ENCODE measurements at places on chromosomes 5 and 9.

DNA sequence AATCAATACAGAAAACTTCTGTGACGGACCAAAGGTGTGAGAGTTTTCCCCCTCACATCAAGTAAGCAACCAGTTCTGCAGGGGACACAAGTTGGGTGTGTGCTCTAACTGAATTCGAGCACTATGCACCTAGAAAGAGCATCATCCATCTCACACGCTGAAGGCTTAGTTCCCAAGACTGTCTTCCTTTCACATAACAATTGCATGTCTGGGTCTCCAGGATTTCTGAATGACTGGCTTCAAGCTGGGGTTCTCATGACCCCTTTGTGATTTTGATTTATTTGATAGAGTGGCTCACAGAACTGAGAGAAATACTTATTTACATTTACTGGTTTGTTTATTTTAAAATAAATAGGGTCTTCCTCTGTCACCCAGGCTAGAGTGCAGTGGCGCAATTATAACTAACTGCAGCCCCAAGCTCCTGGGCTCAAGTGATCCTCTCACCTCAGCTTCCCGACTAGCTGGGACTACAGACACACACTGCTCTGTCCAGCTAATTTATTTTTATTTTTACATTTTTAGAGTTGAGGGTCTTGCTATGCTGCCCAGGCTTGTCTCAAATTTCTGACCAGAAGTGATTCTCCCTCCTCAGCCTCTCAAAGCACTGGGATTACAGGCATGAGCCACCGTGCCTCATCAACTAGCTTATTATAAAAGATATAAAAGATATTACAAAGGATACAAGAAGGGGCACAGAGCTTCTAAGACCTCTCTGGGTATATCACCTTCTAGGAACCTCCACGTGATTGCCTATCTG, 316.7 kb upstream of the CDH12 start:
- DNase-seq = no peak

GRCh38 chr9:97510797-97511654, 9.6 kb downstream of the TMOD1 start:
- DNase-seq = no peak

- no peak for DNase-seq
These were observed 144.8 kb upstream of the ADCY2 start for GRCh38 chr5:7251132-7251531.

DNA sequence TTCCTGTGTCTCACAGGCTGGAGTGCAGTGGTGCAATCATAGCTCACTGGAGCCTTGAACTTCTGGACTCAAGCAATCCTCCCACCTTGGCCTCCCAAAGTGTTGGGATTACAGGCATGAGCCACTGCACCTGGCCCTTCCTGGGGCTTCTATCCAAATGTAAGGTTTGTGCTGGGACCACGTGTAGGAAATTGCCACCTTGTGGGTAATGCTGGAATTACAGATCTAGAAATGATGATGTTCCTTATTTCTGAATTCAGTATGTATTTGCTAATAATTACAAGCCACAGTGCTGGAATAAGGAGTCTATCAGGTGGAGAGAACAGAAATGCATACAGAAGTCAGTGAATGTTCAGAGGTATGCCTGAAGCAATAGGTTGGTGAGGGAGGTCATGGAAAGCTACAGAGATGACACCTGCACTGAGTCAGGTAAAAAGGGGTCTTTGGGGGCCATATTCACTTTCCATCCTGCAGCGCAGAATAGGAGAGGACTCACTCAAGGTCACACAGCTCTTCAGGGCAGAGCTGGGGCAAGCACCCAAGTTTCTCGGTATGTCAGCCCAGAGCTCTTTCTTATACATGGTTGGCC, 8.8 kb upstream of the IGFBPL1 start:
- DNase-seq = peak; percentile 28

DNA sequence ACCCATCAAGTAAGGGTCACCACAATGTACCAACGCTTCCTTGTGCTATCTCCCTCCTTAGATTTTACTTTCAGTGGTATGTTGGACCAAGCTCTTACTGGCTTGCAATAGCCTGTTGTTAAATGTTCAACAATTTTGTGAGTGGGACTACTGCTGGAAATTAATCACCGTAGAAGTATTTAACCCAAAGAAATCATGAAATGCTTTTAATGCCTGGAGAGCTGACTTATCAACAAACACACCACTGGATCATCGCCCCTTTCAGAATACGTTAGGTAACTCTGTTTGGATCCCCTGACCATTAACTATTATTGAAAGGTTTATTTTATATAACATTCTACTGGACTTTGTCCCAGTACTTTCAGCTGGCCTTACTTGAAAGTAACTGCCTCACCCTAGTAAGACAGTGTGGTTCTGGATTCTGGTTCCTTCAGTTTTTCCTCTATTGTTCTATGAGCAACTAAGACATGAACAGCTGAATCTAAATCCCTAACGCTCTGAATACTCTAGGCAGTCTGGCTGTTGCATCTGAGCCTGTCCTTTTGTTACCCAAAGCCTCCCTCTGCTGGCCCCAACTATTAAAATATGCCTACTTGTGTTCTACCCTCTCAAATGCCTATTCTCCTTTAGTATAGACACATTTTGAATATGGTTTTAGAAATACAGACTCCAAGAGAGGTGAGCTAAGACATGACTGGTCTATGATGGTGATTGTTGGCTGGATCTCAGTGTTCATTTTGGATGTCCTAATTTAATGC, 1203.4 kb upstream of the DMAC1 start:
- no peak for DNase-seq

- DNase-seq = no peak
These were observed 49.1 kb downstream of the SEMA4D start for GRCh38 chr9:89448821-89449220.

DNA sequence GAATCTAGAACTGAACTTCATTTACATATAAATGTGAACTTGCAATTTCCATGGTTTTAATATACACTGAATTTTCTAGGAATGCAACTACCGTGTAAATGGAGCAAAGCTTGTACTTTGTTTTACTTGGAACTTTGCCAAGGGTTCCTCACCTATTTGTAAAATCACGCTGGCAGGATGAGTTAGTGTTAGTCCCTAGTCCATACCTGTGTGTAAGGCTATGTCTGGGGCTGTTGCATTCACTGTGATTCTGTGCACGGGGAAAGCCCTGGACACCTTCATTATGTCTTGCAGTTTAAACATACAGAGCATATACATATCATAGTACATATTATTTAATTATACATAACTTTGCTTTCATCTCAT, 119.9 kb downstream of the PAX5 start:
- no peak for DNase-seq

GRCh38 chr9:36118706-36119105, 17.8 kb upstream of the GLIPR2 start:
- DNase-seq = no peak

- no peak for DNase-seq
These were observed 522.6 kb upstream of the COX7C start for GRCh38 chr5:86095092-86095491.

DNA sequence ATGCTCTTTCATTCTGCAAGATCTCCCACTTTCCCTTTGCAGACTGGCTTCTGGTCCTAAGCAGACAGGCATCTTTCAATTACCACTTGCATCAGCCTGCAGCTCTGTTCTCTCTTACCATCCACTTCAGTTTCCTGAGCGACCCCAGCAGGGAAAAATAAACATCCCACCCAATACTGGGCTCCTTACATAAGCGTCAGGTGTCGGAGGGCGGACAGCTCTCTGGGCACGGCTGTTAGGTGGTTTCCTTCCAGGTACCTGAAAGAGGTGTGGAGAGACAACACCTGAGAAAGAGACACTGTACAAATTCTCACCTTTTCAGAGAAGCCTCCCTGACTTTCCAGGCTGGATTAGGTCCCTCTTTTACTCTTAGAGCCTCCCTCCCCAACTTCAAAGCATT, 145.1 kb upstream of the PANK3 start:
- no peak for DNase-seq

DNA sequence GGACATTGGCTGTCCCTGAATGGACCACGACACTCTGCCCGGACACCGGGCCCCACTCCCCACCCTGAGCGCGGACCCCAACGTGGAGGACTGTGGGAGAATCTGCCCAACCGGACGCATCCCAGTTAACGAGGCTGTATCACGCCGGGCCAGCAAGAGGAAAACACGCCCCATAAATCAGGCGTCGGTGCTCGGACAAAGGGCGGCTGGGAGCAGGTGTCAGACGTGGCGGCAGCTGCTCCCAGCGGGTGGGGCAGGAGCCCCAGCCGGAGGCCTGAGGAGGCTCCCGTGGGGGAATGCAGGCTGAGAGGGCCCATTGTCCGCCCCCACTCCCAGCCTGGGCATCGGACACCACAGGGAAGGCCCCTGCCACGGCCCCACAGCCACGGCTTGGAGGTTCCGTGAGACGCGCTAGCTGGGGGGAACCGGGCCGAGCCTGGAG, 19.2 kb downstream of the NOTCH1 start:
- no peak for DNase-seq

DNA sequence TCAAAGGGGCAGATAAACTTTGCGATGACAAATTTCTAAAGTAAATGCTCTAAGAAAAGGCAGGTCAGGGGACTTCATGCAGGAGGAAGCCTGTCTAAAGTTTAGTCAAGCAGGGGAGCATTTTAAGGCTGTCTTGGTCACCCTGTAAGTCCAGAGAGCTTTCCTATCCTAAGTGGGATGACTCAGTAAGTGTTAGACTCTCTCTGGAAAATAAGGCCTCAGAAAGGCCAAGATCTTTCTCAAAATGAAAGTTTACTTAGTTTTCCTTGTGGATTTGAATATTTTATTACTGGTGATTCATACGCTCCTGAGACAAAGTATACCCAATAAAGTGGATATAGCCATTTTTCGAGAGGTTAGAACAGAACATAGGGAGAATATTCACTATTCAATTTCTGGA, 806.9 kb upstream of the CDH9 start:
- DNase-seq = no peak

DNA sequence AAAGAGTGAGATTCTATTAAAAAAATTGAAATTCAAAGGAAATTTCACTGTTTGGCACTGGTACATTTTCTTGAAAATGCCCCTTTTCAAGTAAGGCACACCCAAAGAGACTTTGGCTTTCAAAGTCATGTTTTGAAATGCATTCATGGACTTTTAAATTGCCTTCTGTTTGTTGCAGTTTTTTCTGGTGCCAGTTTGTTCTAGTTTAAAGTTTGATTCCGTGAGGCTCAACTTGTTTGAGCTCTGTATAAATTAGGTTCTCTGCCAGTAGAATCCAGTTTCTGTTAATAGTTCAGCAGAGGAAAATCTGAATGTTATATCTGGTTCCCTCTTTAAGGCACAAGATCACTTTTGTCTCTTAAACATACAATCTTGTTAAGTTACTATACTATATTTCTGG, 16.4 kb downstream of the ATP6V0E1 start:
- DNase-seq = no peak

- no peak for DNase-seq
These were observed 1771.7 kb upstream of the CDH9 start for GRCh38 chr5:28809811-28810750.

DNA sequence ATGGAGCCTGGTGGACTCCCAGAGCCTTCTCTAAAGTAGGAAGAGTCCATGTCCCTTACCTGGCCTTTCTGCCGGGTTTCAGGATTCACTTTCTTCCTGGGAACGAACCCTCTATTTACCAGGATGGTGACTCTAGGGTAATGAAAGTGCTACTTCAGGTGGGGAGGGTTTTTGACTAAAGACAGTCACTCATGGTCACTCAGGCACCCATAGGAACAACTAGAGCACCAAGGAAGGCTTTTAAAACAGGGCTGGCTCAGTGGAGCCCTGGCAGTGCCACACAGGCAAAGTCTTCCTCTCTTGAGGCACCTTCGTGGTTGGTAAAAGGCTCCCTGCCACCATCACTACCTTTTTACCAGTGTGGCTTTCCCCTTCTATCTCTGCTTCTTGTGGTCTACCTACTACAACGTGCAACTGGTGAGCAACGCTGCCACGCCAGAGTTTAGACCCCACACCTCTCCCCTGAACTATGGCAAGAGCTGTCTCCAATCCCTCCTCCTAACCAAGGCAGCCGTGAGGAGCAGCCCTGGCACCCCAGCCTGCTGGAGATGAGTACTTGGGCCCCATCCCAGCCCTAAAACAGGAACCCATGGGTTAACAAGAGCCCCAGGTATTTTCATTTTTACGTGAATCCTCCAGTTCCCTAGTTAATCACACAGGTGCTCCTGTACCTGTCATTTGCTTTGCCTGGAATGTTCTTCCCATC, 3.5 kb downstream of the SURF1 start:
- no peak for DNase-seq

- DNase-seq = no peak
These were observed 37.7 kb downstream of the NSG2 start for GRCh38 chr5:174083056-174083827.

DNA sequence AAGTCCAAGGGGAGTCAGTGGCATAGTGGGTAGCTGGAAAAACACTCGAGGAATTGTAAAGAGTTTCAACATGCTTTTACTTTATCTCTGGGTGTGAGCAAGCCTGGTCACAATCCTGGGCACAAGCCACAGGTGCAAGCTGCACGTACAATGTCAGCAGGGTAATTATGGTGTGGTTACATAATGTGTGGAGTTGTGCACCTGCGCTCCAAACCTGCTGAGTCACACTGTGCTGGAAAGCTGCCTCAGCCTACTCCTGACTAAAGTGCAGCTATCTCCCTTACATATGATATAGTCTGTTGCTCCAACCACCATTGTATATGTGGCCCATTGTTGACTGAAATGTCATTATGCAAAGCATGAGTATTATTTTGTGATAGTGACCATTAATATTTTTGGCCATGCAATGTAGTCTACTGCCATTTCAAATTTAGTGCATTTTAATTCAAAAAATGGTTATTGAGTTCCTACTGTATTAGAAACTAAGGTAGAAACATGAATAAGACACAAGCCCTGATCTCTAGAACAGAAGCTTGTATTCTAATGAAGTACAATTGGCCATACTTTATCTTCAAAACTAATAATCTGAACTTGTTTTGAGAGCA, 160.9 kb upstream of the SLC30A5 start:
- no peak for DNase-seq

DNA sequence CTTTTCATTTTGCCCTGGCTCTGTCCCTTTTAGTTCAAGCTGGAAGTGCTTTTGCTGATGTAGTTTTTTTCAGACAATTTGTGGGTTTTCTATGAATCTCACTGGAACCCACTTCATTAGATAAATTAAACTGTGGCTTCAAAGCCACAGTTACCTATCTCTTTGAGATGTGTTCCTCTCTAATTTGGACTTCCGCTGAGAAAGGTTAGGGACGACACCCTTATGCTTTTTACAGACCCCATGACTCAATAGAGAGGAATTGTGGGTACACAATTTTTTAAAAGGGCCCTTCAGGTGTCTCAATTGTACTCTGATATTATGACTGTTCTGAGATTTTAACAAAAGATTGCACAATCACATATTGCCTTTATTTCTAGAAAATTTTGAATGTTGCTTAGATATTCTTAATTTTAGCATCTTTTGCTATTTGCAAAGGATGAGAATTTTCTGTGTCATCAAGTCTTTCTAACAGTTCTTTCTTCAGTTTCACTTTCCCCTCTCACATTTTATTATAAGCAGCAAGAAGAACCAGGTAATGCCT, 110.6 kb downstream of the GADD45G start:
- no peak for DNase-seq

- DNase-seq = no peak
These were observed 316.7 kb upstream of the TLE4 start for GRCh38 chr9:79254900-79255650.
